Activated CD4-positive, alpha-beta T cell treated with anti-CD3 and anti-CD28 coated beads, Interleukin-2, amount 10 ng/mL, durations not matched to agents 24 days and 14 days (primary cell): ENCODE measurements at places on chromosomes 1 and 21. TPM values are rescaled to one million over a fixed set of nuclear protein-coding genes. Genes with fewer than 3 reads are reported as not detected.

Gene C8B
- total RNA-seq = not detected in 2 replicates

Gene SLC45A1
- total RNA-seq = 0.12 and 0.38 TPM in 2 replicates

- DNase-seq = no peak
These were observed 13.8 kb upstream of the ABCB10 start for GRCh38 chr1:229572286-229572685.

- DNase-seq = no peak
These were observed 12.0 kb upstream of the SYT14 start for GRCh38 chr1:209926045-209926444.

GRCh38 chr1:216937491-216937890 is 214.3 kb upstream of the ESRRG start:
- DNase-seq = no peak

DNA sequence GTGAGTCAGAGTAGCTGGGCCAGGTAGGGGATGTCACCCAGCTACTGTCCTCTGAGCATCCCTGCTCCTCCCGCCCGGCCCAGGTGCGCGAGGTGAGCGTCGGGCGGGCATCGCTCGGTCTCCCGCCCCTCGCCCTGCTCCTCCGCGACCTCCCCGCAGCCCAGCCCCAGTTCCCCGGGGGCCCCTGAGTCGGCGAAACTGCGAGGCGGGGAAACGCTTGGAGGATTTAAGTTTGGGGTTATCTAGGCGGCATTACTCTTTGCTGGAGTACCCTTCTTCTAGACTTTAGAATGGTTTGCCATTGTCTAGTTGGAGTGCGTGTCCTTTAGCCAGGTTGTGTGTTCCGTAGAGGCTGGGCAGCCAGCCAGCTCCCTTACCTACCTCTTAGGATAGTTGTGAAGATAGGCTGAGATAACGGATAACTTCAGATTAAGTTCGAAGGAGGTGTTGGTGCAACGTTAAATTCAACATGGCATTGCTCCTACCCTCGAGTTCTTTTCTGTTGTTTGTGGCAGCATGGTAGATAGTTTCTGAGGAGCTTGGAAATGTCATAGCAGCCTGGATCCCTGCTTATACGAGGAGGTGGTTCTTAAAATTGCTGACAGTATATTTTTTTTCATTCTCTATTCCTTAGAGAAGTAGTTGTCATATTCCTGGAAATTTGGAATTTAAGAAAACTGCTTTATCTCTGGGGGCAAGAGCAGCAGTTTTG is 697 bp downstream of the AGO3 start:
- no peak for DNase-seq

DNA sequence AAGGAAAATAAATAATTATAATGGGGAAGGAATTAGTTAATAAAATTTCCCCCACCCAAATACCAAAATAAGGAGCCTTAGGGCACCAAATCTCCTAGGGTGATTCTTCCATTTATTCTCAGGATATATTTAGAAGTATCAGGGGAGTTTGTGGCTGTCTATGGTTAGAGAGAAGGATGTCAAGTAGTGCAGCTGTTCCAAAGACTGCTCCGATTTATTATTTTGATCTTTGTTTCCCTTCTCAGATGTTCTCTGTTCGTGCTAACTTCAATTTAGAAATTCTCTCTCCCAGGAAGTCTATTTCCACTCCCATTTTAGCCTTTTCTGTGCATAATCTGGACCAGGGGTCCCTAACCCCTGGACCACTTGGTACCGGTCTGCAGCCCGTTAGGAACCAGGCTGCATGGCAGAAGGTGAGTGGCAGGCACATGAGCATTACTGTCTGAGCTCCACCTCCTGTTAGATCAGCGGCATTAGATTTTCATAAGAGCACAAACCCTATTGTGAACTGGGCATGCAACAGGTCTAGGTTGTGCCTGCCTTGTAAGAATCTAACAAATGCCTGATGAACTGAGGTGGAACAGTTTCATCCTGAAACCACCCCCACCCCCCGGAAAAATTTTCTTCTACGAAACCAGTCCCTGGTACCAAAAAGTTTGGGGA is 9.3 kb upstream of the MAST2 start:
- DNase-seq = no peak

- DNase-seq = no peak
These were observed 596.3 kb downstream of the LTN1 start for GRCh38 chr21:28396421-28396820.

DNA sequence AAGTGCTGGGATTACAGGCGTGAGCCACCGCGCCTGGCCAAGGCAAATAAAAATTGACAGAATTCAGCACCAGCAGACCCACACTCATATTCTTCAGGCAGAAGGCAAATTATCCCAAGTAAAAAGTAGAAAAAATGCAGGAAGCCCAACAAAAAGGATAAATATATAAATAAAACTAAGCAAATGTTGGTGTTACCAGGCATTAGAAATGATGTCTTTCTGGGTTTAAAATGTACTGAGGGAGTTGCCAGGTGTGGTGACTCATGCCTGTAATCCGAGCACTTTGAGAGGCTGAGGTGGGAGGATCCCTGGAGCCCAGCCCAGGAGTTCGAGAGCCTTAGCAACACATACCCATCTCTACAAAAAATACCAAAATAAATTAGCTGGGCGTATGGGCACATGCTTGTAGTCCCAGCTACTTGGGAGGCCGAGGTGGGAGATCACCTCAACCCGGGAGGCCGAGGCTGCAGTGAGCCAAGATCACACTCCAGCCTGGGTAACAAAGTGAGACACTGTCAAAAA is 6.3 kb downstream of the INTS11 start:
- DNase-seq = no peak

DNA sequence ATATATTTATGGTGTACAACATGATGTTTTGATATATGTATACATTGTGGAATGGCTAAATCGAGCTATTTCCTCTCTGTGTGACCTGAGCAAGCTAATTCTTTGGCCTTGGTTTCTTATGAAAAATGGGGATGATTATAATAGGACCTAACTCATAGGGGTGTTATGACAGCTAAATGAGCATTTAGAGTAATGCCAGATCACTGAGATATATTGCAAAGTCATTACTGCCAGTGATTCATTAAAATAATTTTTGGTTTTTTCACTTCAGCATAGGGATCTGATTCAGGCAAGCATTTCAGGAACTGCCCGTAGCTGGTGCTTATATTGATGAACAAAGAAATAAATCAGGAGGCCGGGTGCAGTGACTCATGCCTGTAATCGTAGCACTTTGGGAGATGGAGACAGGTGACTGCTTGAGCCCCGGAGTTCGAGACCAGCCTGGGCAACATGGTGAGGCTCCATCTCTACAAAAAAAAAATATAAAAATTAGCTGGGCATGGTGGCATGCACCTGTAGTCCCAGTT is 30.7 kb downstream of the DAB1 start:
- DNase-seq = no peak

DNA sequence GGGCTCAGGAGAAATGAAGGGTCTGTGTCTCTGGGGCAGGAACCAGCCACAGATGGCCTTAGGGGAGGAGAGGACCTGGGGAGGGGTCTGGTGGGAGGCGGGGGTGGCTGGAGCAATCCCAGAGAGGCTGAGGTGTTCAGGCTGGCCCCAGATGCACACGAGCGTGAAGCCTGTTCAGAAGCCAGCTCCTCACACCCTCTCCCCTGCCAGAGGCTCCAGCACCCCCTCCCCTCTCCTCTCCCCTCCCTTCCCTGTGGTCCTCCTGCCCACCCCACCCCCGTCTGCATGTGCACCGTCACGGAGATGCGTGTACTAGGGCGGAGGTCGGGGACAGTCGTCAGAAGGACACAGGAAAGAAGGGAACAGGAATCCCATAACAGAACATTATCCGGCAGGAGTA is 115.0 kb upstream of the COL6A1 start:
- no peak for DNase-seq
